Activated naive CD4-positive, alpha-beta T cell treated with anti-CD3 and anti-CD28 coated beads, Interleukin-2, amount 50 U/mL, for 72 hours (primary cell): ENCODE measurements at places on chromosomes 1 and 21.

- no peak for DNase-seq
Measured at GRCh38 chr1:115220340-115221270, 117.4 kb downstream of the NGF start.

DNA sequence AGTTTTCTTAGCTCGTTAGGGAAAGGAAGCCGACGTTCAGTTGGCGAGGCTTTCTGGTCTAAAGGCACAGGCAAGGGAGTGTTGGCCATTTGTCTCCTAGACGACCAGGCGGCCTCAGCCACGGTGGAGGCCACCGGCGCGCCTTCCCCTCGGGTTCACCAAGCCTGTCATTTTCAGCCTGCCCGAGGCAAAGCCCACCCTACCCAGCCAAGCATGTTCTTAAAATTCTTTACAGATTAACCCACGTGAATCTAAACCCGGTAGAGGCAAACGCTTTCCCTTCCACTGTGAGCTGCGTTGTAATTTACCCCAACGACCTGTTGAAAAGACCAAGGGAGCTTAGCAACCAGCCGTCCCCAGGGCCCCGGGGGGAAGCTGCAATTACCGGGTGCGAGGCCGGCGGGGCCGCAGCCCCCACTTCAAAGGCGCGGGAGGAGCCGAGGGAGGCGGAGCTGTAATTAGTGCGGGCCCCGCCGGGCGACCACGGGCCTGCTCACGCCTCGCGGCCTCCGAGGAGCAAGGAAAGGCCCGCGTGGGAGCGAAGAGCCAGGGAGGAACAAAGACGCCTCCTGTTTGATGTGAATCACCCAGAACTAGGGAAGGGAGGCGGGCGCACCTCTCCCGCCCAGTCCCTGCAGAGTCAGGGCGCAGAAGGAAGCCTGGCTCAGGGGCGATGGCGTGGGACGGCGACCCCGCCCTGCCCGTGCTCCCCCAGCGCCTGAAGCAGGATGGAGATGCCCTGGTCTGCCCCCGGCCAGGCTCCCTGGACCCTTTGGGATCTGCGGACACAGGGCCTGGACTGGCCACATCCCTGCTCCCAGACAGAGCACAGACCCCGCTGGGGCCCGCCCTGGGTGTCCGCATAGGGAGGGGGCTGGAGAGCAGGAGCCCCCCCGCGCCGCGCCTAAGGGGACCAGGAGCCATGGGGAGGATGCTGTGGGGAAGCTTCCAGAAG is 12.1 kb upstream of the TSPEAR start:
- DNase-seq, result no peak

DNA sequence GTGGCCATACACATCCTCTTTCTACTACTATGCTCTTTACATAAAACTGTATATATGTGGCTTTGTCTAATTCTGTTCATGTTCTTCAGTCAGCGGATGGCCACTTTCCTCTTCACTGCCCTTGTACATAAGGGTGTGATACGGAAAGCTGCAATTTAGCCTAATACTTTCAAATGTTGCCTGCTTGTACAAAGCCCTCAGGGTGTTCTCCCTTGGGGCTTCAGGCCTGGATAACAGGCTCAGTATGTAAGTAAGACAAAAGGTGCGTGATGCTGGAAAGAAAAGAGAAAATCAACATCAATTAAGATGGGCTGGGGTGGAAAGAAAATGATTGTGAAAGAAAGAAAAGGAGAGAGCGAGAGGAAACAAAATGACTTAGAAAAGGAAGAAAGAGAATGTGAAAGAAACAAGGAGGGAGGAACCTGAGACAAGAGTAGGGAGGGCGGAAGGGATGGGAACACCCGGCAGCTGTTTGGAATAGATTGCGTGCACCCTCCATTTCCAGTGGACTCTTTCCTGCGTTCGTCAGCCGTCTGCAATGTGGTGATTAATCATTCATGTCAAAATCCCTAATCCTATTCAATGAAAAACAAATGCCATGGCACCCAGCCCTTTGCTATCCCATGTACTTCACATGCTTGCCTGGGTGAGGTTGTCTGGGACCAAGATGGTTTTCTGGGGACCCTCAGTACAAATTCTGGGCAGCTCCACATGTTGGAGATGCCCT is 553.6 kb downstream of the NUF2 start:
- DNase-seq, result no peak

DNA sequence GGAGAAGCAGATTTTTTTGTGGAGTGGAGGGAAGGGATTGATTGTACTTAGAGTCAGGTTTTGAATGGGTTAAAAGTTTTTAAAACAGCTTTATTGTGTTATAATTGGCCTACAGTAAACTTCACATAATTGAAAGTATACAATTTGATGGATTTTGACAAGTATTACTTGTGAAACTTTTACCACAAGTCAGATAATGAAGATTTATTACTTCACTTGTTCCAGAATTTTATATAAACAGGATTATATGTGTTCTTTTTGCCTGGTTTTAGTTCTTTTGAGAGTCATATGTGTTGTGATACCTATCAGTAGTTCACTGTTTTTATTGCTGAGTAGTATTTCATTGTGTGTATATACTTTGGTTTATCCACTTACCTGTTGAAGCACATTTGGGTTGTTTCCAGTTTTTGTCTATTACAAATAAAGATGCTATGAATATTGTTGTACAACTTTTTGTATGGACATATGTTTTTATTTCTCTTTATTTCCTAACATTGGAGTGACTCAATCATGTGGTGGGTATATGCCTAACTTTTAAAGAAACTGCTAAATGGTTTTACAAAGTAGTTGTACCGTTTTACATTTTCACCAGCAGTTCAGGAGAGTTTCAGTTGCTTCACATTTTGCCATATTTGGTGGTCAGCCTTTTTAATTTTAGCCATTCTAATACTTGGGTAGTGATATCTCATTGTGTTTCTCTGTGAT is 71.0 kb downstream of the DYRK1A start:
- DNase-seq, result no peak

- DNase-seq, result no peak
Measured at GRCh38 chr1:188247255-188247654, 1418.5 kb downstream of the PLA2G4A start.

DNA sequence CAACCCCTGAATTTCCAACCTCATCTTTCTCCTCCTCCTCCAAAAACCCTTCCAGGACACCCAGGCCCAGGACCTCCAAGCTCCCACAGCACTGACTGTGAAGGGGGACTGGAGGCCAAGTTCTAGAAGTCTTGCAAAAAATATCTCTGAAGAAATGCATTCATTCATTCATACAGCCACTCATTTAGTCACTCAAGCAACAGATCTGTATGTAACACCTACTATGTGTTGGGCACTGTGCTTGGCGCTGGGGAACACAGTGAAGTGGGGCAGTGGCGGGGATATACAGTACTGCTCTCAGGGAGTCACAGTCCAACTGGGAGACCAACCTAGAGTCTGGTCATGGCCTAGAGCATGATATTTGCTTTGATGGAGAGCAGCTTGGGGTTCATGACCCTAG is 15.3 kb upstream of the TNFRSF1B start:
- DNase-seq, result no peak

GRCh38 chr1:32182060-32182459 is 2.6 kb downstream of the TXLNA start:
- no peak for DNase-seq

DNA sequence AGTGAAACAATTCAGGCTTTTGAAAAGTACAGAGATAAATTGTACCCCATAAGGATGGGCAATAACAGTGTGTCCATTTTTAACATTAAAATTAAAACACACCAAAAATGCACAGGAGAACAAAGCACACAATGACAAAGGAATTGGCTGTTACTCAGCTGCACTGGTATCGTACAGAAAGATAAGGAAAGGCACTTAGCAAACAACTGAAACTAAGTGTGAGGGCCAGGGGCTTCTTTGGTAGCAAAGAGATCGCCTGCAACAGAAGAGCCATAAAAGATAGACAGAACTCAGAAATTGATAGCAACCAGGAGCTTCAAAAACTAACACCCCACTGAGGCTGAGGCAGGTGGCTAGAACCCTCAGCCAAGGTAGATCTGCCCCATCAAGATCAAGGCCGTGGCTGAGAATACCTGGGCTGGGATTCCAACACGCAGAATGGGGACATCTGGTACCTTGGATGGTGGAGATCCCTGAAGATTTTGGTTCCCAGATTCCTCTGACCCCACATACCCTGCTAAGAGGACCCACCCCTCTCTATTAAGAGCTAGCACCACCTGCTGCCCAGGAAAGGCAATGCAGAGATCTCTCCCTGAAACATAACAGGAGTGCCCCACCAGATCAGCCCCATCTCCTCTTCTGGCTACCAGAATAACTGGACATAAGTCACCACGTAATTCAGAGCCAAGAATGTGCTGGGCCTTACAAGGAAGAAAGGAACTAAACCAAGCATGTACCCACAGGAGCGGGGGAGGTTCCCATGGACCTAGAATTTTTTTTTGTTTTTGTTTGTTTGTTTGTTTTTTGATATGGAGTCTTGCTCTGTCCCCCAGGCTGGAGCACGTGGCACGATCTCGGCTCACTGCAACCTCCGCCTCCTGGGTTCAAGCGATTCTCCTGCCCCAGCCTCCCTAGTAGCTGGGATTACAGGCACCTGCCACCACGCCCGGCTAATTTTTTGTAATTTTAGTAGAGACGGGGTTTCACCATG is 16.2 kb downstream of the PLEKHO1 start:
- no peak for DNase-seq
